ENCODE measurements at places on chromosomes 7 and 10.

- DNase-seq: no peak
Observed at GRCh38 chr10:69457771-69458237, 6.5 kb downstream of the TSPAN15 start.

- peak; percentile 98 for DNase-seq
Observed at GRCh38 chr7:17094963-17095574, 203.4 kb upstream of the AHR start.

DNA sequence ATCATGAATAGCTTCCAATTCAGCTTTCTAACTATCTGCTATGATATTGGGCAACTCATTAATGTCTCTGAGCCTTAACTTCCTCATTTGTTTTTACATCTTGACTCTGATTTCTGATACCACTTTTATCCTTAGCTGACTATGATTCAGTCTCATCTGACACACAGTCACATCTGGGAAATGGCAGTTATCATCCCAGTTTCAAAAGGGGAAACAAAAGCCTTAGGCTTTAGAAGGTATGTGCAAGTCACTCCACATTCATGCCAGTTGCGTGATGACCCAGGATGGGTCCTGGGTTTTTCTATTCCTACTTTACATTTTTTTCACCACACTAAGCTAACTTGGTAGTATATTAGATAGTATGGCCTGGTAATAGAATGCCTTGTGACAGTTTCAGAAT, 12.7 kb downstream of the SCIN start:
- DNase-seq: peak; percentile 29

DNA sequence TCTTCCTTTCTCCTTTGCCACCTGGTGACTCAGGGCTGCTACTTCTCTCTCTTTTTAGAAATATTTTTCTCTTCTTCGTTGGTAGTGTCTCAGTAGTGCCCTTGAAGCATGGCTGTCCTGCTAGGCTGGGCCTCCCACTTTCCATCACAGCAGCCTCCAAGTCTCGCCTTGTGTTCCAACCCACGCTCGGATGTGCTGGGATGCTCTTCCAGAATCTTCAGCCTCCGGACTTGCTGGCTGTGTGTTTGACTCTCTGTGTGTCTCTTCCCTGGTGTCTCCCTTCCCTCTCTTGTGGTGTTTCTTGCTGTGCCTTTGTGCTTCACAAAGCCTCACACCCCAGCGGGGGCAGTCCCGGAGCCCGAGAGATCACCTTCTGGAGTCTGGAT, 100.5 kb downstream of the INPP5A start:
- no peak for DNase-seq

GRCh38 chr7:70920876-70921275, 211.1 kb upstream of the GALNT17 start:
- no peak for DNase-seq

DNA sequence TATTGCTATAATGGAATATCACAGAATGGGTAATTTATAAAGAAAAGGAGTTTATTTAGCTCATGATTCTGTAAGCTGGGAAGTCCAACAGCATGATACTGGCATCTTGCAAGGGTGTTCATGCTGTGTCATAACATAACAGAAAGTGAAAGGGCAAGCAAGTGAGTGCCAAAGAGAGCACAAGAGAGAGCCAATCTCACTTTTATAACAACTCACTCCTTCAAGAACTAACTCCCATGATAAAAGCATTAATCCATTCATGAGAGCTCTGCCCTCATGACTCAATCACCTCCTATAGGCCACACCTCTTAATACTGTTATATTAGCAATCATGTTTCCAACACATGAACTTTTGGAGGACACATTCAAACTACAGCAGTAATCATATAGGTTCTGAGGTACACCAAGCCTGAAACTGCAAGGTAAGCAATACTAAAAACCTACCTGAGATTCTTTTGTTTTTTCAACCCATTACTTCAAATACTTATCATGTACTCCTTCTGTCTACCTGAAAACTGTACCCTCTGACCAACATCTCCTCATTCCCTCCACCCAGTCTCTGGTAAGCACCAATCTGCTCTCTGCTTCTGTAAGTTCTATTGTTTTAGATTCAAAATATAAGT, 219.7 kb downstream of the MTERF1 start:
- DNase-seq: no peak

GRCh38 chr7:129828078-129828762, 124.5 kb downstream of the UBE2H start:
- no peak for DNase-seq
